Activated CD4-positive, CD25-positive, alpha-beta regulatory T cell treated with anti-CD3 and anti-CD28 coated beads, Interleukin-2, amount 50 U/mL, for 24 hours (primary cell): ENCODE measurements at places on chromosomes 2 and 18.
A peak's percentile ranks its signal among the peaks of the same experiment; 100 is the strongest.

DNA sequence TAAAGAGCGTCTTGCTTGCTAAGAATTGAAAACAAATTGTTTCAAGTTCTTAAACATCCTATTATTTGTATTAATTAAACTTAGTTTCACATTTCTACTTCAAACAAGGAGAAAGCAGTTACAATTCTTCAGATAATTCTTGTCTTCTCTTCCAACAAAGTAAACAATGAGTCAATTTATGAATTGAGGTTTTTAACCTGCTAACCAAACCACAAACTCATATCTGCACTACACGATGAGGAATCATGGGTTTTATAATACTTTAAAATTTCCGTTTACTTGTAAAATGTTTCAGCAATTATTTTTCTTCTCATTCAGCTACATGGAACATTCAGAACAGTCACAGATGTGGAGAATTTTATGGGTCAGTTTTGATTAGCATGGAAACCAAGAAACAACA lies 114.2 kb downstream of the SPIRE1 start:
- ATAC-seq: peak; percentile 30

DNA sequence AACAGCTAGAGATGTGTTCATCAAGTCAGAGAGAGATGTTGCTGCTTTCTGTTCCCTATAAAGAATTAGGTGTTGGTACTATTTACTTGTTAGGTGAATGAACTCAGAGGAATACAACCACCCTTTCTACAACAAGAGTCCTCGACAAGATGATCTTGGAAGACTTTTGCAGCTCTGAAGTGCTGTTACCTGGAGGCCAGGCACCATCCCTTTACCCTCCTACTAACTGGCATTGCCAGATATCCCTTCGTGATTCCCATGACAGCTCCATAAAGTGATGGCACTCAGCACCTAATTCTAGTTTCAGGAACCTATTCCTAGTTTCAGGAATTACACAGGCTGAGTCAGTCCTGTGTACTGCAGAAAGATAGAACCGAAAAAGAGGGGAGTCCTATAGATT lies 9.9 kb downstream of the ARPC2 start:
- ATAC-seq: no peak

DNA sequence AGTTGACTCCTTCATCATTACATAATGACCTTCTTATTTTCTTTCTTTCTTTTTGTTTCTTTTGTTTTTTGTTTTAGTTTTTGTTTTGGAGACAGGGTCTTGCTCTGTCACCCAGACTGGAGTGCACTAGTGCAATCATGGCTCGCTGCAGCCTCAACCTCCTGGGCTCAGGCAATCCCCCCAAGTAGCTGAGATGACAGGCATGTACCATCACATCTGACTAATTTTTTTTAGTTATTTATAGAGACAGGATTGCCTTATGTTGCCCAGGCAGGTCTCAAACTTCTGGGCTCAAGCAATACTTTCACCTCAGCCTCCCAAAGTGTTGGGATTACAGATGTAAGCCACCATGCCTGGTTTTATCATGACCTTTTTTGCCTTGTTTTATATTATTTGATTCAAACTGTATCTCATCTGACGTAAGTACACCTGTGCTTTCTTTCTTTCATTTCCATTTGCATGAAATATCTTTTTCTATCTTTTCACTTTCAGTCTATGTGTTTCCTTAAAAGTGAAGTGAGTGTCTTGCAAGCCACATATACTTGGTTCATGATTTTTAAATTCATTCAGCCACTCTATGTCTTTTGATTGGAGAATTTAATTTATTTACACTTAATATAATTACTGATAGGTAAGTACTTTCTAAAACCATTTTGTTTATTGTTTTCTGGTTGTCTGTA lies 39.1 kb downstream of the SP100 start:
- ATAC-seq: no peak

DNA sequence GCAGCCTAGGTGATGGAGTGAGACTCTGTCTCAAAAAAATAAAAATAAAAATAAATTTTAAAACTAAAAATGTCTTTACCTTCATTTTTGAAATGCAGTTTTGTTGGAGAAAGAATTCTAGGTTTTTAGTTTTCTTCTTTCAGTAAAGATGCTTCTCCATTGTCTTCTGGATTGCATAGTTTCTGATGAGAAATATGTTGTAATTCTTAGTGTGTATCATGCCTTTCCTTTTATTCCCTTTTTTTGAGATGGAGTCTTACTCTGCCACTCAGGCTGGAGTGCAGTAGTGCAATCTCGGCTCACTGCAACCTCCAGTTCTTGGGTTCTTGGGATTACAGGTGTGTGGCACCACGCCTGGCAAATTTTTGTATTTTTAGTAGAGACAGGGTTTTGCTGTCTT lies 130.0 kb upstream of the FBXO11 start:
- no peak for ATAC-seq

GRCh38 chr2:156896294-156896693 lies 361.2 kb upstream of the GALNT5 start:
- ATAC-seq: peak; percentile 32

DNA sequence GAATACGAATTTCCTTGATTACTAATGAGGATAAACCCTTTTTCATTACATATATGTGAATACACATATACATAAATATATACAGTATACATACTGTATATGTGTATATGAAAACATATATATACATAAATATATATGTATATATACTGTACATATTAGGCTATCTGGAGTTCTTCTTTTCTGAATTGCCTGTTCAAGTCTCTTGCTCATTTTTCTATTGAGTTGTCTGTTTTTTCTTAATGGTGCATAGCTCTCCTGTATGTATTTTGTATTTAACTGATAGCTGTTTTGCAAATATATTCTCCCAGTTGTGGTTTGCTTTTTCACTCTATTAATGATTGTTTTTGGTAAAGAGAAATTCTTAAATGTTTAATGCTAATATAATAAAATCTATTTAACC lies 8.9 kb upstream of the GCFC2 start:
- ATAC-seq: no peak

- ATAC-seq: no peak
Measured at GRCh38 chr2:231244382-231245248, 46.2 kb downstream of the ARMC9 start.

DNA sequence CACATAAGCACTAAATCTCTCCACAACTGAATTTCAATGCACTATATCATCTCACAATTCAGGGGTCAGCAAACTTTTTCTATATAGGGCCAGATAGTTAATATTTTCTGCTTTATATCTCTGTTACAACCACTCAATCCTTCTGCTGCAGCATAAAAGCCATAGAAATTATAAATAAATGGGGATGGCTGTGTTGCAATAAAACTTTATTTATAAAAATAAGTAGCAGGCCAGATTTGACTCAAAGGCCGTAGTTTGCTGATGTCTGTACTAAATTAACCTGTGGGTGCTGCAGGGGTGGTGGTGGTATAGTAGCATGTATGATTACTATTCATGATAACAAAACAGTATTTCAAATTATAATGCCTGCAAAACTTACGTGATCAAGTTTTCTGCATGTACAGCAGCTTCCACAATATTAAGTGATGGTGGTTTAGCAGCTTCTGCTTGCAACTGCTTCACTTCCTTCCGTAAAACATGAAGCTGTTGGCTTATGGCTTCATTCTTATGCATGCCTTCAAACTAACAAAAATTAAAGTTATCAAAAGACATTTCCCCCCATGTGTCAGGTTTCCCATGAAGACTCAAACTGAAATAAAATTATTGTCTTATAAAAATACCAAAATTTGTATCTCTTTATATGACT lies 64.1 kb downstream of the SIGLEC15 start:
- ATAC-seq: no peak

- ATAC-seq: no peak
Measured at GRCh38 chr18:61400016-61400635, 66.9 kb downstream of the CDH20 start.

GRCh38 chr2:8849327-8849726 lies 11.9 kb upstream of the KIDINS220 start:
- ATAC-seq: no peak

- ATAC-seq: no peak
Measured at GRCh38 chr2:23312996-23313606, 71.9 kb upstream of the KLHL29 start.

DNA sequence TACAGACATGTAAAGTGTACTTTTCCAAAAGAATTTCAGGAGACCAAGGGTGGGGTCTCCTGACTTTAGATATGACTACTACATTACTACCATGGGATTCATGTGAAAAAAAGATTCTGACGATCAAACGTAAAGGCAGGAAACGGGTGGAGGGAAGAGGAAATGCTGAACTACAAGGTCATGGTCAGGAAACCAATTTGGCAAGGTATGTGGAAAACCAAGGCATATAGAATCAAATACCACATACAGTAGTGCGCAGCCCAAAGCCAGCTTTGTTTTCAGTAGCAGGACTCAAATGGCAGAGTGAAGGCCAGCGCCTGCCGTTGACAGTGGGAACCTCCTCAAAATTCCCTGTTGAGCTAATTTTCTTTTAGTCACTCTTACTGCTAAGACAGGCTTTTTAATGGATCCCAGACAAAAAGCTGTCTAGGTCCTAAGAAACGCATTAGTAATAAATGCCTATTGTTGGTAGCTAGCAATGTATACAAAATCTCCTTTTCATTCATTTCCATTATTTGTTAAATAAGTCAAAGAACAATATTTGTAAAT lies 57.6 kb upstream of the SERTAD2 start:
- no peak for ATAC-seq

GRCh38 chr2:105732101-105732500 lies 12.6 kb upstream of the NCK2 start:
- no peak for ATAC-seq

DNA sequence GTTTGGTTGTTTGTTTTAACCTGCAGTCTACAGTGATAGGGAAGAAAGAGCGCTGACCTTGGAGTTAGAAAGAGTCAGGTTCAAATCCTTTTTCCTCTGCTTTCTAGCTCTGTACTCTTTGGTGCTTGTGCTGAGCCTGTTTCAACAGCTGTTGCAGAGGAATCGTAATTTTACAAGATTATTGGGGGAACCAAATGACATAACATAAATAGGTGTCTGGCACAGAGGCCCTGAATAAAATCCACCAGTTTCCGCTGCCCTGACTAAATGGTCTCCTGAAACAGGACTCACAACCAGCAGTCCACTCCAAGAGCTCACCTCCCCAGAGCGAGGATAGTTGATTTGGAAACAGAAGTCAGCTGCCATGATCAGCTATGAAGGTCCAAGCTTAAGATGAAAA lies 125.0 kb upstream of the CDC42EP3 start:
- no peak for ATAC-seq

DNA sequence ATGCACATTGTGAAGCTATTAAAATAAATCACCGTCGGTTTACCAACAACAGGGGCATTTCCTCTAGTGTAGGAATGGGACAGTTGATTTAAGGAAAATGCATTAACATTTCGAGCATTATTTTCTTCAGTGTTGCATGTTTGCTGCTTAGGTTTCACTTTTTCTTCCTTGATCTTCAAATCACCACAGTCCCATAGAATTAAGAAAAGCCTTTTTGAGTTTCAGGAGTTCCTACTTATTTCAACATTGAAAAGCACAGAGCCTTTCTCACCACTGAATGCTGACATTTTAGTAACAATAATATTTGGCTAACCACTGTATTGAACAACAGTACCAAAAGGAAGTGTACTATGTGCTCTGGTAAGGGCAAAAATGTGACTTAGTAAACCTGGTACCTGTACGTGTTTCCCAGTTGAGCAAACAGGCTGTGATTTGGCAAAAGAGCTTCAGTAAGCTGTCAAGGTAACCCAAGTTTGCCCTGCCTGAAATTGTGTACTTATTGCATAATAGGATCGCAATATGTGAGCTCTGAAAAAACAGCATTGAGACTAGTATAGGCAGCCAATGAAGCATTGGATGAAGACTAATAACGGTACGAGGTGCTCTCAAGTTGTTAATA lies 2.2 kb downstream of the LRRTM4 start:
- ATAC-seq: no peak

DNA sequence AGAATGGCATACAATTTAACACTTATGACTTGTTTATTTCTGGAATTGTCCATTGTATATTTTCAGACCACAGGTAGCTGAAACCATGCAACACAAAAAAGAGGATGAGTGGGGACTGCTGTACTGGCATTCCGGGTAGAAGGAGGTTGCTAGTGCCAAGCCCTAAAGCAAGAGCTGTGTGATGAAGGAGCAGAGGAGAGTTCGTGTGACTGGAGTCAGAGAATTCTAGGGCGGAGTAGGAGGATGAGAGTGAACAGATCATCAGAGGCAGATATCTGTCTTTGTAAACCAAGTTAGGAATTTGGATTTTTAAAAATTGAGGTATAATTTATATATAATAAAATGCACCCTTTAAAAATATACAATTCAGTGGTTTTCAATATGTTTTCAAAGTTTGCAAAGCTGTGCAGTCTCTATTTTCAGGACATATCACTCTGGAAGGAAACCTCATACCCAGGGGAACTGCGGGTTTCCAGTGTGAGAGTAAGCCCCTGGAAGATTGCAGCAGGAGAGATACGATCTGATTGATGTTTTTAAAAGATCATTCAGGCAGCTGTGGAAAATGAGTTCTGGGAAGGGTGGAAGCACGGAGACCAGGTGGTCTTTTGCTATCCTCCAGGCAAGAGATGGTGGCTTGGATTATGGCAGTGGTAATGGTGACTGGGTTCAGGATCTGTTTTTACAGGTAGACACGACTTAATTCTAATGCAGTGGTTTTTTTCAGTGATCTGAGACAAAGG lies 36.4 kb downstream of the TAF1B start:
- no peak for ATAC-seq

DNA sequence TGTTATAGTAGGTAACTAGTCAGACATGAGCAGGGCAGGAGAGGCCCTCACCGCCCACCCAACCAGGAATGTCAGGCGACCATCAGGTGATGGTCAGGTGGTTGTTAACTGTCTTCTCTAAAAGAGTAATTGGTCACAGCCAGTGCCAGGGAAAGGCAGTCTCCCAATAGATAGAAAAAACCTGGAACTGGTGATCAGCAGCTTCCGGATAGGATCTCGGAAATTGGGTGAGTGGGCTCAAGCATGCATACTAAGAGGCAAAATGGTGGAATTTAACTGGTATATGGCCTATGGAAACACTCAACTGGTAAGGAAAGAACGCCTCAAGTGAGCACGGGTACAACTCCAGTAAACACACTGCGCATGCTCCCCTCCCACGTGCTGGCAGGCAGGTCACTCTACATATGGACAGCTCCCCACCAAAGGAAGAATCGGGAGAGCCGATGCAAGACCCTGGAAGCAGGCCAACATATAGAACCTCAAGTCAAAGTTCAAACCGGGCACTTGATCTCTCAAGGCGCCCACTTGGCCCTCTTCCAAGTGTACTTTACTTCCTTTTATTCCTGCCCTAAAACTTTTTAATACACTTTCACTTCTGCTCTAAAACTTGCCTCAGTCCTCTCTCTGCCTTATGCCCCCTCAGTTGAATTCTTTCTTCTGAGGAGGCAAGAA lies 43.5 kb upstream of the TMEM131 start:
- no peak for ATAC-seq

DNA sequence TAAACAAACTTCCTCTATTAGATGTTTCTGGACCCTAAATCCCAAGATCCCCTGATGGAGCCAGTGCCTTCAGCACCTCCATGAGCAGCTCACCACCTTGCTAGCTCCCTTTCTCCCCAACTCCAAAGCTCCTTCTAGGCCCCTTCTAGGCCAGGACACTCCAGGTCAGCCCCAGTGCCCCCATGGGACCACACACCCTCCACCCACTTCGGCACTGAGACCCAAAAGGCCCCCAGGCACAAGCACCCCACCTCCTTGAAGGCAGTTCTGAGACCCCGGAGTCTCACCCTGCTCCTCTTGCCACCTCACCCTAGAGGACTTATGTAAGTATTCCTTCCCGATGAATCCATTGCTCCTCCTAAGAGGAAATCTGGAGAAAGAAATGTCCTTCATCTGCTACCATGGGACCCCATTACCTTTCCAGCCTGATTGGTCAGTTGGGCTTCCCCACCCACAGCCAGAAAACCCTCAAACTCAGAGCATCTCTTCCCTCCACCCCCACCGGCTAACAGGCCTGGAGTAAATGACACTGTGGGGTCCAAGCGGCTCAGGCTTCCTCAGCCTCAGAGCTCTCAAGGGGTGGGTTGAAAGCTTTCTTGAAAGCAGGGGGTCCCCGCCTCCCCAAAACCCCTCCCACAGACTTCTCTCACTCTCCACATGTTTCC lies 9.8 kb upstream of the ARMC9 start:
- ATAC-seq: no peak
